ENCODE measurements at places on chromosomes 12 and 14.

GRCh38 chr12:70353780-70354660 is 12.1 kb upstream of the KCNMB4 start:
- DNase-seq = no peak

GRCh38 chr12:18581232-18581962 is 156.4 kb downstream of the PLCZ1 start:
- DNase-seq = no peak

DNA sequence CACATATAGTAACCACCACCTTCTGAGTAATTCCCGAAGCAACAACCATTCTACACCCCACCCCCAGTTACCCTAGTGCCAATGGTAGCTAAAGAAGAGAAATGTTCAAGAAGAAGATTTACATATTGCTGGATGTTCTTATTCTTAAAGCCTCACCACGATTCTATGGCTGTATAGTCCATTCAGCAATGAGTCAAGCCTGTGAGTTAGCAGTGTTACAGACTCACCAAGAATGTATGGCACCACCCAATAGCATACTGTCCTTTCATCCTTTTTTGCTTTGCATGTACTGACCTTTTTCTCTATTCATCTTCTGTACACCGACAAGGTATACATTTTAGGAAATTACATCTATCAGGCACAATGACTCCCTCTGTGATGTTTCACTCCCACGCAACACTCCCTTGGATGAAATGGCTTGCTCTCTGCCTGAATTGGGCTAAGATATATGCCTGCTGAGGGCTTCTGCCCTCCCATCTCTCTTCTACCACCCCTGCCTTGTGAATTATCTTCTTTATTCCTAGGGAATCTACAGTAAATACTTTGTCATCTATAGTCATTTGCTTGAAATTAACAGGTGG is 945.8 kb downstream of the DIO2 start:
- DNase-seq = no peak

DNA sequence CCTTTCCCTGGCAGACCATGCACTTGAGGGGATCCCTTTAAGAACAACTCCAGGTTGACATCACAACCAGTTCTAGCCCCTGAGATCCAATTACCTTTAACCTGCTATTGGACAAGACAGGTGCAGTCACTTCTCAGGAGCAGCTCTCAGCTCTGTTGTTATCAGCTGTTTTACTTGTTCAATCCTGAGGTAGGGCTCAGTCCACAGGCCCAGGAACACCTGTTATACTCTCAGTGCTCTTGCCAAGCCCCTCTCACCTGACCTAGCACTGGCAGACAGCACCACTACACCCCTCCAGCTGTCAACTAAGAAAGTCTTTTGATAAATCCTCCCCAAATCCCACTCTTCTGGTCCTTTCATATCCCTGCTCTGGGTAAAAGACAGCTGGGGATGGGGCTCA is 163.9 kb upstream of the TMTC2 start:
- DNase-seq = no peak

GRCh38 chr14:92175811-92176210 is 54.0 kb downstream of the CPSF2 start:
- no peak for DNase-seq

DNA sequence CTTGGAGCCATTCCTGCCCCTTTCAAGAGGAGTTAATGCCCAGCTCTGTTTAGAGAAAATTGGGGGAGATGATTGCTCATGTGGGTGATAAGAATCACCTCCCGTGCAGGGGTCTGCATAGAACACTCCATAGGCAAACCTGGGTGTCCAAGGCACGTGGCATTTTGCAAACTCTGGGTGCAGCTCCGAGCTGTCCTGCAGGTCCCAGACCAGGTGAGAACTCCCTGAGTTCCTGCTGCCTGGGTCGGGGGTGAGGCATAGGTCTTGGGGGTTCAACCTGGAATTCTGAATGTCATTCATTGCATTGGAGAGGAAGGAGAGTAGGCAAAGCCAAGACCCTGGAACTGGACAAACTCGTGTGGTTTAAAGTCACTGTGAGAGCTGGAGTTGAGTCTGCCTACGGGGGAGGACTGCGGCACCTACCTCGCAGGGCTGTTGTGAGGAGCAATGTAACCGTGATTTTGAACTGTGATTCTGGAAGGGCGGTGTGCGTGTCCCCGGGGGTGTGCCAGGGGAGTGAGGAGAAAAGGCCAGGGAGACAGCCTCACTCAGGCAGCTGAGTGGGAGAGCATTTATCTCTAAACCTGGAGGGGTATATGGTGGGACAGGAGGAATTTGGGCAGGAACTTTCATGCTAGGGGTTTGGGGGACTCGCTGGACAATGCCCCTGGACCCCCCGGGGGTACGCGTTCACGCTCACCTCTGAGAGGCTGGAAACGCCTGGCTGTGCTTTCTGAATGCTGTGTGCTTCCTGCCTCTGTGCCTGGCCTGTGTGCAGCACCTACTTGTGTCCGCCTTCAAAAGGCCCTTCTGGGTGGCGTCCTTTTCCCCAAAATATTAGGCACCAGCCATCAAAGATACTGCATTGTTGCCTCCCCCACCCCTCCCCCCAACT is 30.4 kb downstream of the MEG3 start:
- DNase-seq = no peak

- DNase-seq = no peak
These were observed 20.2 kb upstream of the KRT8 start for GRCh38 chr12:52924764-52925716.

Measured in C1 segment of cervical spinal cord (tissue), 14 donors.